ENCODE measurements at places on chromosomes 3 and 15.
A peak's percentile ranks its signal among the peaks of the same experiment; 100 is the strongest.

GRCh38 chr3:47443611-47443995, 32.1 kb downstream of the SCAP start:
- no peak for DNase-seq

DNA sequence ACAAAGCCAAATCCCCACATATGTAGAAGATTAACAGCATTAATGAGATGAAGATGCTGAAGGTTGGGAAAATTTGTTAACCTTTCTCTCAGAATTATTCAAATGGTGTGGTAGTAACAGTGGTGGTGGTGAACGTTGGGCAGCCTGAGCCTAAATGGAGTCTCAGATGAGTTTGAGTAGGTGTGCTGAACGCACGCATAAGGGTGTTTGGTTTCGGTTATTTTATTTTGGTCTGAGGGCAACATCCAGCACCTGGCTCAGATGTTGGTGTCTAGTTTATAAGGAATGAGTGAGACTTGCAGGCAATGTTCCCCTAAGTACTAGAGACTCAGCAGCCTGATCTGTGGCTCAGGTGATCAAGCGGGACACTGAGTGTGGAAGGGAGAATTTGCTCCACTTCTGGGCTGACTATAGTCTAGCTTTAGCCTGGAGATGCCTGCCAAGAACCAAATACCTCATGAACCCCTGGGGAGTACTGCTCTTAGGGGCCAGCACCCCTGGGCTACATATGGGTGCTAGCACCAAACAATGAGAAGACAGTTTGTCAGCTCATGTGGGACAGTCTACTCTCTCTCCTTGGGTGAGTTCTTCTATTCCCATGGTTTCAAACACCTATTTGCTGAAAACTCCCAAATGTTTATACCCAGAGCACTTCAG, 39.5 kb upstream of the ATP2C1 start:
- DNase-seq: no peak

DNA sequence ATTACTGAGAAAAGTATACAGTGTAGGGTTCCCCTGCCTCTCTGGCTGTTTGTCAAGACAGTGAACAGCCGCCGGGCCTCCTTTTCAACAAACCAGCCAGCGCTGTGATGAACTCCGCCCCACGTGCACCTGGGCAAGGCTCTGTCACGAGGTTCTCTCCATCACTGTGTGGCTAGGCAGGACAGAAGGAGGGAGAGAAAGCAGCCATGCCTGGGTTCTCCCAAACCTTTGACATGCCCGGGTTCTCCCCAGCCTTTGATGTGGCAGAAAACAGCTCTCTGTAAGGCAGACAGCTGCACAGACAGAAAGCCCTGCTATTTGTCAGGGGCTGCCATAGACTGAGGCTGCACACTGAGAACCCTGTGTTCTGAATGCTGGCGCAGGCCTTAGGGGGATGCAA, 101.4 kb upstream of the TRPM1 start:
- DNase-seq: no peak

DNA sequence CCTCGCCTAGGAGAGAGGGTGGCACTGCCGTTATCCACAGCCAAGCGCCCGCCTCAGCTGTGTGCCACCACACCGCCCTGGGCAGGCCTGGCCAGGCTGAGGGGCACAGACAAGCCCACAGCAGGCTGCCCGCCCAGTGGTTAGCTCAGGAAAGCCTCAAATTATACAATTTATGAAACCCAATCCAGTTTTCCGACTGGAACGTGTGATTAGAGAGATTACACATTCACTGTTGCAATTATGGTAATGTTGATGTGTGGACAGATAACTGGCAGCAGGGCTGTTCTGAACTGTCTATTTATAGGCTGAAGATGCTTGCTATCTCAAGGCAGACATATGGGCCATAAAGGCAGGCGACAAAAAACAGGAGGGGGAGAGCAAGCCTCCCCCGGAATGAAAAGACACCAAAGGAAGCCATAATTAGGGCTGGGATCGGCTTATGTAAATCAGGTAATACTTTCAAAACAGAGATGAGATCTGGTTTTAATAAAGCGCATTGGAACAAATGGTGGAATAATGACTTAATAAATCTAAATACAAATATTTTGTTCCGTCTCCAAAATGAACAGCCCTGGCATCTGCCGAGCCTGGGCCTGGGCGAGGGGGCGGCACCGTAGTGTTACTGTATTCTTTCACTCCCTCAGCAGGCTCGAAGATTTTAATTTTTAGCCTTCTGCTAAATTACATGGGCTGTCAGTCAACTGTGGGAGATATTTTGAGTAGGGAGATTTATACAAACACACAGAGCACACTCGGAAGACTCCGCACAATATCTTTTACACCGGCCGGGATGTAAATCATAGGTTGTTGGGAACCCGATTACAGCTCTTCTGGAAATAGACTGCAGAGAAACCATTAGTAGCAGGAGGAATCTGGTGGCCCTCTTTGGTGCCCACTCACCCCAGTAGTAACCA, 103.1 kb upstream of the TLE3 start:
- no peak for DNase-seq

- no peak for DNase-seq
Observed at GRCh38 chr3:56115698-56116097, 352.6 kb downstream of the ERC2 start.

DNA sequence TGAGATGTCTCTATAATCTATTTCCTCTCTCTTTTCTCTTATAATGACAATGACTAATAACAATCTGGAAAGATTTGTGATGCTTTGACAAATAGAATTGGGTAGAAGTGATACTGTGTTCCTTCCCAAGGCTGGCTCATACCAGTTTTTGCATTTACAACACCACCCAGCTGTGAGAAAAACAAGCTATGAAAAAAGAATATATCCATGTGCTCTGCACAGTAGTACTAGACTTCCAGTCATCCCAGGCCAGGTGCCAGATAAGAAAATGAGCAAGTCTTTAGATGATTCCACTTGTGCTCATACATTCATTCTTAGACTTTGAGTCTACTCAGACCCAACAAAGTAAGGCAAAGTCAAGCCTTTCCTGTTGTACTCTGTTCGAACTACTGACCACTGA, 350.2 kb upstream of the POU1F1 start:
- no peak for DNase-seq

- DNase-seq: no peak
Observed at GRCh38 chr3:138253609-138254008, 66.5 kb downstream of the ARMC8 start.

- no peak for DNase-seq
Observed at GRCh38 chr15:75140080-75140879, 61.4 kb upstream of the C15orf39 start.

DNA sequence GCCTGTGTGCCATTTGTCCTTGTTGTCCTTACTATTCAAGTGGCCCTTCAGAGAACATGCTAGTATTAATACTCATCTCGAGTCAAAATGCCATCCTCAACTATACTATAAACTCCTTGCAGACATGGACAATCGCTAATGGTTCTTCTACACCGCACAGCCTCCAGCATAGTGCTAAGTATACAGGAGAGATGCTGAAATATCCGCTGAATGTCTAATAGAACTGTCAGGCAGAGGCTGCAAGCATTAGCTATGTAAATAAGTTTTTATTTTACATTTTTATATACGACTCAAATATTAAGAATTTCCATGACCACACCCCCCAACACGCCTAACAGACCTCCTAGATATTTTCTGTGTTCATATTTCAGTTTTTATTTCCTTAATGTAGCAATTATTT, 39.4 kb downstream of the AAGAB start:
- DNase-seq: no peak

DNA sequence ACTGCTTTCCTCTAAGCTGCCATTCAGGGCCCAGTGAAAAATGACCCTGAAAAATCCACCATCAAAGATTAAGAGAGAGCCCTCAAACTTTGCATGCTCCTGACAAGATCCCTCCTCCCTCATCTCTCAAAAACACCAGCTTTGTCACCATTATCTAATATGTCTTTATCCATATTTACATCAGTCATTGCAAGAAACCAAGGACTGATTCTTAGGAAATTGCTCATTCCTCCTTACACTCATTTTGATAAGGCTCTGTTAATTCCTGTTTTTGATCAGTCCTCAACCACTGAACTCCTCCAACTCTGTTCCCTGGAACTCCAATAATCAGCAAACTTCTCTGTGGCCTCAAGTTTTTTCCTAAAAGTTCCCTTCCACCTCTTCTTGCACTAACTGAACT, 51.8 kb downstream of the CD200 start:
- no peak for DNase-seq

GRCh38 chr3:16373341-16373946, 108.4 kb downstream of the OXNAD1 start:
- DNase-seq: no peak

- no peak for DNase-seq
Observed at GRCh38 chr3:13263770-13264467, 156.2 kb downstream of the NUP210 start.

- DNase-seq: no peak
Observed at GRCh38 chr3:187839422-187839821, 94.2 kb upstream of the BCL6 start.

DNA sequence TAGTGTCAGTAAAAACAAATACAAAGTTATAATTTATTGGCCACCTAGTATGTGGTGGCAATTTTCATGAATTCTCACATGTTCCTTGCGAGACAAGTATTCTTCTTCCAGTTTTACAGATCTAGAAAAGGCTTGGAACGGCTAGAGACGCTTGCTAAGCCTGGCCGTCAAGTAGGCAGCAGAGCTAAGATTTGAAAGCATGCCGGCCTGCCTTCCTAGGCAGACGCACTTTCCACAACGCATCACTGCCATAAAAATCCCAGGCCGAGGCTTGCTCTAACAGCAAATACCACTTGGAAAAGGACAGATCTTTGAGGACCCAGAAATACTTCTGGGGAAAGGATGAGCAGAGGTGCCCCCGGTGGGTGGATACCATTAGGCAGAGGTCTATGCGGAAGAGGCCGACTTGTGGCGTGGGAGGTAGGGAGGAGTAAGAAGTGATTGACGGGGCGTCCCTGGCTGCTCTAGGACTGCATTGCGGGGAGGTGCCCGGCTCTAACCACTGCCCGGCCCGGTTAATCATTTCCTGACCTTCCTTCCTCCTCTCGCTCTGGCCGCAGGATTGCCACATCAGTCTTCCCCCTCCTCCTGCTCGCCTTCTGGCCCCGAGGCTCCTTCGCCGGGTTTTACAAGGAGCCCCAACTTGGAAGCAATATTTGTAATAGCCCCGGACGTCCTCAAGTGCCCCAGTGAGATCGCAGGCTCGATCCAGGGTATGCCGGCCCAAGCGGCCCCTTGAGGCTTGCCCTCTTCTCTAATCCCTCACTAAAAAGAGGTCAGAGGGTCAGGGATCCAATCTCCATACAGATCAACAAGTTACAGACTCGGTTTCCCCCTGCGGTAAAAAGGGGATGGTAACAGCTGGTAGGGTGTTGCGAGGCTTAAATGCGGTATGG, 1.3 kb upstream of the USP3 start:
- peak; percentile 51 for DNase-seq

DNA sequence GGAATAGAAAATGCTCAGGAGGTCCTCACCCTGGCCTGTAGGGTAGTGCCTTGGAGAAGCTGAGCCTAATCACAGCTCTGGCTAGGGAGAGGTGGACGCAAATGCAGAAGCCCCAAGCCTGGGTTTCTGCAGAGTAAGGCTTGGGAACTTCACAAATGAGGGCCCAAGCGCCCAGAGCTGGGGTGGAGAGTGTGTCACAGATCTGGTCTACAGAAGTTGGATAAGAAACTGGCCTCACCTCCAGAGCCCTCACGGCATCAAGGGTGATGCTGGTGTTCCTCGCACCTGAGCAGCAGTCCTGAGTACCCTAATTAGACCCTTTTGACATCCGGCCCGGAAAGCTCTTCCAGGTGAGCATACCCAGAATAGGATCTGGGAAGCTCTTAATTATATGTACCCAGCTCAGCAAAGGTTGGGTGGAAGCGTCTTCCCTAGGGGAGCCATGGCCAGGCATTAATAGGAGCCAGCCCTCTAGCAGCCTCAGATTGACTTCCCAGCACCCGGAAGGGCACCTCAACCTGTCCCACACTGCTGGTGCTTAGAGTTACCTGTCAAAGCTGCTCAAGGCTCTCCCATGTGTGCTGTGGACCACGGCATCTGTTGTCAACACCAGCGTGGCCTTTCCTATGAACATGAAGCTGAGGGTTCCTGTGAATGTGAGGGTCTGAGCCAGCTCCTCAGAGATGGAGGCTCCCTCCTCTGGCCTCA, 31.8 kb downstream of the RBM5 start:
- DNase-seq: no peak

DNA sequence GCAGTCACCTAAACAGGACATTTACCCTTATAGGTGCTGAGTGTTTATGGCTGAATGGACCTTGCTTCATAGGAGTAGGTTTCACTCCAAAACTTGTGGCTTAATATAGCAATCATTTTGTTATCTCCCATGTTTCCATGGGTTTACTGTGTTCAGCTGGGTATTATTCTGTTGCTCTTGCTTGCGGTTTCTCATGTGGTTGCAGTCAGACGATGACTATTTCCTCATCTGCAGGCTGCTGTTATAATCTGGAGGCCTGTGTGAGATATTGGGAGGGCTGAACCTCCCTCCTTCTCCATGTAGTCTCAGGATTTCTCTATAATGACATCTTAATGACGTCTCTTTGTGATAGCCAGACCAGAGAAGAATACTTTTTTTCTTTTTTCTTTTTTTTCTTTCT, 98.1 kb downstream of the ZPLD1 start:
- DNase-seq: no peak

DNA sequence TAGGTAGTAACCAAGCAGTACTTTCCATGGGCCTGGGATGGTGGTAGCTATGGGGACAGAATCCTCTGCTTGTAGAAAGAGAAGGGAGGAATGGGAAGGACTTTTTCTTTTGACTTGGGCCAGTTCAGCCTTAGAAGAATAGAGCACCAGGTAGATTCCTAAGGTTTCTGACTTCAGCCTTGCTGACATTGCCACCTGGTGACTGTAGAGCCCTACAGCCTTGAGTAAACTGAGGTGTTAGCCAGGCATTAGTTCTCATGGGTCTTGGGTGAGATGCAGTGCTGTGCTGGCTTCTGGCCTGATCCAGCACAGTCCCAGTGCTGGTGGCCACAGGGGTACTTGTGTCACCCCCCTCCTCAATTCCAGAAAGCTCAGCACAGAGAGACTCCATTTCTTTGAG, 171.1 kb downstream of the ZBBX start:
- DNase-seq: no peak

DNA sequence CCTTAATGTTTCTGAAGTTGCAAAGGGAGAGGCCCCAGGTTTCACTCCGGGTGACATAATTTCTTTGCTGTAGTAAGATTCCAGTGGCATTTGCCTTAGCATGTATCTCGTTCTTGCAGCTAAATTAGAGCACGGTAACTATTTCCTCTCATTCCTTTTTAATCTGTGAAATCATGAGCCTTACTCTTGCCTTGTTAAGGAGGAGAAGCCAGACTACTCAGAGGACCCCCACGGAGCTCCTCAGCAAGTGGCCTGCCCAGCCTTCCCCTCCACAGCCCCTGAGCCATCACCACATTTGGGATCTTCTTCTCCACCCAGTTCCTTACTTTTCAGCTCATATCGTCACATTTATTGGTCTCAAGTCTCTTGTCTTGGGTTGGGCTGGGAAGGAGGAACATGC, 54.2 kb downstream of the ABHD2 start:
- DNase-seq: no peak

GRCh38 chr15:73982222-73982962, 9.7 kb downstream of the STOML1 start:
- no peak for DNase-seq
